ENCODE measurements at places on chromosomes 7 and 10.

DNA sequence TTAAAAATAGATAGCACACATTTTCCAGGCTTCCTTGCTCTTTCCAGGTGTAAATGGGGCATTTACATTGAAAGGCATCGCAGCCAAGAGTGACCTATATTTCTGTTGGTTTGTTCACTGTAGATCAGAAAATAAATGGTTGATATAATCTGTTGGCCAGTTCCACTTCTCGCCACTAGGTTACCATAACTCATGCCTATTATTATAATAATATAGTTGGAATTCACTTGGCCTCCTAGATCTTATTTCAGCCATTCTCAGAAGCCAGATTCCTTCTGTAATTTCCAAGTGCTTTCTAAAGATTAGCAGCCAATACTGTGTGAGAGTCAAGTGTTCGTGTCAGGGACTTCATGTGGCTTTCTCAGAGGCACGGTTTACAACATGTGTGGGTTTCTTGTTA is 179.5 kb downstream of the DNAH11 start:
- no peak for DNase-seq

DNA sequence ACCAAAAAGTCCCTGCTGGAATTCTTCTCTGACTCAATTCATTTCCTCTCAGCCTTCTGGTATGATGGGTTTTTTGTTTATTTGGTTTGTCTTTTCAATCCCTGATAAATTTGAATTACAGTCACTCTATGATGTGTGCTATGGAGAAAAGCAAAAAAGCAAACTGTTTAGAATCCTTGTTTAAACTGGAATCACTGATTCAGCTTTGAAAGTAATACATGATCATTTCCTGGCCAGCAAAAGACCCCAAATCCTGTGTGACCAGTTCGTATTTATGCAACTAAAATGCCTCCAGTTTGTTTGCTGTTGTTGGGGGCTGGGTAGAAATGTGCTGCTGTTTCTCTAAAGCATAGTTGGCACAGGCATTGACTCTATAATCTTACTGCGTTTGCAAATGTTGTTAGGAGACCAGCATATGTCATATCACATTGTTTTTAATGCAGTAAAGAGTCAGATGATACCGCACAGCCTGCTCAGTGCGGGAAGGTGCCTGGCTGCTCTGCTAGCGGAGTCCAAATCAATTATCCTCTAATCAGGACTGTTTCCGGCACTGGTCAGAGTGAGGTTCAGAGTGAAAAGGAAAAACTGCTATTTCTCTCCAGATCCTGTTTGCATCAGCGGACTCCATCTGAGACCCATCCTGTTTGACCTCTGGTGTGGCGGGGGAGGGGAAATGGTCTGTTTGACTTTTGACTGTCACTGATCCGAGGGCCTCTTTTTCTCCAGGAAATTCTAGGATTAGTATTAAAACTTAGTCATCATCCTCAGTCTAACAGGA is 40.6 kb upstream of the ADD3 start:
- no peak for DNase-seq

DNA sequence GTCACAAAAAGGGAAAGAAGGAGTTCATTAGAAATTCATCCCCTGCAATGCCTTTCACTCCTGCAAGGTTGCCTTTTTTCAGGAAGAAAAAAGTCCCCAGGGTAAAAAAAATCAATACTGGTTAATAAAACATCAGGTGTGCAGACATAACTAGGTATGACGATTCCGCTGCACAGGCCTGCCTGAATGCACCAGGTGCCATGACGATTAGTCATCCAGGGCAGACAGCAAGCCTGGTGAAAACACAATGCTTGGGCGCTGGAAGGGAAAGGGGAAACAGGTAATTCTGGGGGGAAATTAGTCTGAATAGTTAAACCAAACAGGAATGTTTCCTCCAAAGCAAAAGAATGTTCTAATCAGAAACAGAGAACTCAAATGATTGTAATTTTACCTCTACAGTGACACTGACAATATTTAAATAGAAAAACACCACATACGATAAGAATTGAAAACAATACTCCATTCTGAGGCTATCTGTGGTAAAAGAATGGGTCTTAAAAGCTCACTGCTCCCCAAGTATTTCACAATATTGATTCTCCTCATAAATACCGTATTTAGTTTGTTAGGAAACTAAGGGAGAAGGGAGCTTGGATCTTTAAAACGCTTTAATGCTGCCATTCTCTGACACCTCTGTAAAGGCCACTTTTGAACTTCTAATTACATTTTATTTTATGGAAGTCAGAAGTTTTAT is 45.2 kb downstream of the VPS41 start:
- DNase-seq, result no peak

DNA sequence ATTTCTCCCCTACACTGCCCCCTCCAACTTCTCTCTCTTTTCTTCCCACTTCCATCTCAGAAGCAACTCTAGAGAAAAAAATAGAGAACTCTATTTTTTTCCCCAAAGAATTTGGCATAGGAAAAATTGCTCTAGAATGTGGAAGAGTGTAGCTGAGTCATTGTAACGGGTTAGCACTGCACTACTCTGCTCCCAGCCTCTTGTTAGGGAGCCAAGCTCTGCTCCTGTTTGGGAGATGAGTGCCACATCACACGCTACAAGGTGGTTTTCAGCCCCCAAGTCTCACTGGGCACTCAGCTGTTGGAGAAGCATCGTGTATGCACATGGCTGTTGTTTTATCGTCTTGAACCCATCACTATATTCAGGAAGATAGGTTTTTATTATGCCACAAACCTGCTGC is 136.4 kb downstream of the BMPER start:
- DNase-seq, result no peak

DNA sequence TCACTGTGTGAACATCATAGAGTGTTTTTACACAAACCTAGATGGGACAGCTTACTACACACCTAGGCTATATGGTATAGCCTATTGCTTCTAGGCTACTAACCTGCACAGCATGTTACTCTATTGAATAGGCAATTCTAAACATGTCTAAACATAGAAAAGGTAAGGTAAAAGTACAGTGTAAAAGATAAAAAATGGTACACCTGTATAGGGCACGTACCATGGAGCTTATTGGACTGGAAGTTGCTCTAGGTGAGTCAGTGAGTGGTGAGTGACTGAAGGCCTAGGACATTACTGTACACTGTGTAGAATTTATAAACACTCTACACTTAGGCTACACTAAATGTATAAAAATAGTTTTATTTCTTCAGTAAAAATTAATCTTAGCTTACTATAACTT is 182.0 kb upstream of the THSD7A start:
- no peak for DNase-seq

- no peak for DNase-seq
Measured at GRCh38 chr7:44961844-44962482, 16.9 kb downstream of the MYO1G start.

- DNase-seq, result no peak
Measured at GRCh38 chr10:10270126-10271050, 747.3 kb upstream of the CELF2 start.

DNA sequence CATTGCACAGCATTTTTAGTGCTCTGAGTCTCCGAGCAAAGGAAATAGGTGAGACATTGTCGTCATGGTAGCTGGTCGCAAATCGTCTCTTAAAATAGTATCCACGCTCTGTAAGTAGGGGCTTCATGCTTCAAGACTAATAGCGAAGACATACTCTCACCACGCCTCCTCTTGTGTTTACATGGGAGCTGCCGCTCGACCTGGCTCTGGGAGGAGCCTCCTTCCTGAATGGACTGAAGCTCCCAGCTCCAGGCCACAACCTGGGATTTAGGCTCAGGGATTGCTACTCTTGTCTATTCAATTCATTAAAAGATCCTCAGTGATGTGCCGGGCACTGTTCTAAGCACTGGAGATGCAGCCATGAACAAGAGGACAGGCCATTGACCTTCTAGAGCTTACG is 196.1 kb upstream of the GALNT17 start:
- DNase-seq, result no peak

DNA sequence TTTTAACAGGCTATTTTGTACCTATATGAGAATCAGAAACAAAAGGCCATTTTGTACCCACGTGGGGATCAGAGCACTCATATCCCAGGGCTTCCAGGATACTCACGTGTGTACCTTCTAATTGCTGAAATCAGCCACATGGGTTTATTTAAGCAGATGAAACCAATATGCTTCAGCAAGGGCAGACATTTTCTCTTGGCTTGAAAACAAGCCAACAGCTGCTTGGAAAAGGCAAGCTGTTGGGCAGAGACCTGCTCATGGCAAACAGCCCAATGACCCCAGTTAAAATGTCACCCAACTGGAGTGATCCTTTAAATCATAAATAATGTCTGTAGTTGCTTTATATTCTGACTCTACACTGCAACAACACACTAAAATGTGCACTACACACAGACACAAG is 26.5 kb upstream of the TOMM7 start:
- no peak for DNase-seq

GRCh38 chr7:8357536-8357935 is 75.9 kb upstream of the NXPH1 start:
- DNase-seq, result no peak

GRCh38 chr7:141549582-141549981 is 1.6 kb upstream of the AGK start:
- DNase-seq, result no peak

GRCh38 chr7:122166740-122167139 is 22.7 kb upstream of the AASS start:
- DNase-seq, result no peak

DNA sequence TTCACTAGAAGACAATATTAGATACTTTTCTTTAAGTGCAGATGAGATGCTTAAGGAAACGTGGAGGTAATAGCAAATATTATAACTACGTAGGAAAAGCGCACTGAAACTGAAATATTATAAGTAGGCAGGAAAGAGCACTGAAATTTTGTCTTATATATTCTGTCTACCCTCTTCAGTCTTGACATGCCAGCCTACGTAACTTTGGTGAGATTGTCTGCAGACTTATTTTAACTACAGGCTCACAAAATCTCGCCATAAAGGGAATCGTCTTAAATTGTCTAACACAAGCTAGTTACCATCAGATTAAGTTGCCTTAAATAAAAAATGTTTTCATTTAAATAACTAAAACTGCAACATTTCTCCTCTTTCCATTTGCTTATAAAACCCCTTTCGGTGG is 280.1 kb upstream of the PTER start:
- no peak for DNase-seq

- DNase-seq, result peak; percentile 93
Measured at GRCh38 chr10:8044908-8045725, 9.4 kb upstream of the GATA3 start.

DNA sequence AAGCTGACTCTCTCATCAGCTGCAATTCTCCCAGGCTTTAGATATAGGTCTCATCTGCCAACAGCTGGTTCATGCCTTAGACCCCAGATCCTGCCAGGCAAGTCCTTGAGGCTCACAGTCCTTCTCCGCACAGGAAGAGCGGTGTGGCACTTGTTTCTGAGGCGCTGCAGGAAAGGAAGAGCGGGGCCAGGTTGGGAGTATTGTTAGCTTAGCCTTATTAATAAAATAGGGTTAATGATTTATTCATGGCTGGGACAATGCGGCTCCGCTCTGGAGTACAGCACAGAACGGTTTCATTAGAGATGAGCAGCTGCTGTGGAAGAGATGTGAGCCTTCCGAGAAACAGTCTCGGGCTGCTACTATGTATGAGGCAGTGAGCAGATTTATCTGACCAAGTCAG is 78.1 kb downstream of the FZD1 start:
- no peak for DNase-seq

Measured in T47D (cell line).